ENCODE measurements at places on chromosomes 1 and 21. TPM values are rescaled to one million over a fixed set of nuclear protein-coding genes. Genes with fewer than 3 reads are reported as not detected.

The ZBTB37 gene
- 32.8 TPM for total RNA-seq

The HES5 gene
- 2.5 TPM for total RNA-seq

The GFI1 gene
- total RNA-seq, result 0.63 TPM

The A3GALT2 gene
- not detected for total RNA-seq

The TRIM17 gene
- 1.9 TPM for total RNA-seq

The MIB2 gene
- 20.9 TPM for total RNA-seq

The FOXO6 gene
- total RNA-seq, result 1.5 TPM

The CA14 gene
- total RNA-seq, result 0.37 TPM

The DISP3 gene
- total RNA-seq, result 0.16 TPM

The COL9A2 gene
- total RNA-seq, result 8.7 TPM

- DNase-seq, result no peak
Observed at GRCh38 chr1:153734396-153735089, 6.7 kb downstream of the INTS3 start.

DNA sequence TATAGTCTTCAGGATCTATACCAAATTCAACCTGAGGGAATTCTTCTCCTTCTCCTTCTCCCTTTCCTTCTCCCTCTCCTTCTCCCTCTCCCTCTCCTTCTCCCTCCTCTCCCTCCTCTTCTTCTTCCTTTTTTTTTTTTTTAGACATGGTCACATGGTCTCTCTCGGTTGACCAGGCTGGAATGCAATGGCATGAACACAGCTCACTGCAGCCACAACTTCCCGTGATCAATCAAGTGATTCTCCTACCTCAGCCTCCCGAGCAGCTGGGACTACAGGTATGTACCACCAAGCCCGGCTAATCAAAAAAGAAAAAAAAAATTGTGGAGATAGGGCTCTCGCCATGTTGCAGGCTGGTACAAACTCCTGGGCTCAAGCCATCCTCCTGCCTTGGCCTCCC, 51.5 kb downstream of the DNAI4 start:
- no peak for DNase-seq

GRCh38 chr1:155177918-155178281, 4.3 kb downstream of the TRIM46 start:
- no peak for DNase-seq

- DNase-seq, result no peak
Observed at GRCh38 chr21:19130379-19131028, 726.9 kb upstream of the TMPRSS15 start.

DNA sequence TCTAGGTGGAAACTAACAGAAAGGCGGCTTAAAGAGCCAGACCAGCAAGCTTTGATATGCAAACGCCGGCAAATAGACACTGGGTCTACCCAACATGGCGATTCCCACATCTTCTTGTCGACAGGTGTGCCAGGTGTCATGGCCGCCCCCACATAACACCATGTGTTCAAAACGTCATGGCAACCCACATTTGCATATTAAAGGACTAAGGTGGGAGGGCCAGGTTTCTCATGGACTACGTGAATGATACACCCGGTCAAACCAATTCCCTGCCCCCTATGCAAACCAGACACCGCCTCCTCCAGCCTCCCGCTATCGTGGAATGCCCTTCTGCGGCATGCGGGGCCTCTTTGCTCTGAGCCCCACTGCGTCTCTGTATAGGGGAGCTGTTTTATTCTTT, 41.3 kb downstream of the ICOSLG start:
- DNase-seq, result no peak

DNA sequence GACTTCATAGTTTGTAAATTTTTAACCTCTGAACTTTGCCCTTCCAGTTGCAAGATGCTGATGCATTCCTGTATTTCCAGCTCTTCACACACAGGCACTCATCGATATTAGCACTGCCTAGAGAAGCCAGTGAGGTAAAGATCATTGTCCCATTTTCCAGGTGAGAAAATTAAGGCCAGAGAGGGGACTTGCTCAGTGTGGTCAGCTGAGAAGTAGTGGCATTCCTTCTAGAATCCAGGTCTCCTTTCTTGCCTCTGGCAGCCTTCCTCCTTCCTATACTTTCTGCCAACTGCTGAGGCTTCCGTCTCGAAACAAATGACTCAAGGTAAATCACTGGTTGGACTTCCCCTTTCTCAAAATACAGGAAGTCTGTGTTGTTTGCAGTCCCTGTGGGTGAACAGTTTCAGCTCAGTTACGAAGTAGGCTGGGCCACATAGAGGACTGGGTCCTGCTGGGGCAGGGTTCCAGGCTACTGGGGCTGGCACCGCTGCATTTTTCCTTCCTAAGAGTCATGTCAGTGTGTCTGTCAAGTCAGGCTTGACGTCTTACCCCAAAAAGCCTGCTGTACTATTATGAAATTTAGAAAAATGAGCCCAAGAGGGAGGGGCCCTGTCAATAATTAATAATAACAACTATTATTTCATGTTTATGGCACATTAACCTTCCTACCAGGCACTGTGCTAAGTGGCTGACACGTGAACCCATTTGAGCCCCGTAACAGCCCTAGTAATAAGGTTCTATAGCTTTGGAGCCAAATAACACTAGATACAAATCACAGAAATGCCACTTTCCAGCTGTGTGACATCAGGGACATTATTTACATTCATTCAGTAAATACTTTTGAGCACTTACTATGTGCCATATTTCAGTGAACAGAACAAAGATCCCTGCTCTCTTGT, 16.6 kb upstream of the RNF19B start:
- no peak for DNase-seq

DNA sequence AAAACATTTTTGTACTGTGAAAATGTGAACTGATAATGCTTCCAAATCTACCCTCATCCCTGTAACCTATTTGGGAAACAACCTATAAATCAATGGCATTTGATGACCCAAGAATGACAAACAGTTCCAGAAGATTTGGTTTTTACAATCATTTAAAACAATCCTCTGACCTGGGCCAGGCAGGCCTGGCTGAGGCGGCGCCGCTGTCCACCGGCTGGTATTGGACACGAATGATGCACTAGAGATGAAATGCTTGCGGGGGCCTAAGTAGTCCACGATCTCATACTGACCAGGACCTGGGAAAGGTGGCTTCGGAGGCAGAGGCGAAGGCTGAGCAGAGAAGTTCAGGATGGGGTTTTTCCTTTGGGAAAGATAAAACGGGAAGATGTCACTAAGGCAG, 41.5 kb downstream of the GRHL3 start:
- no peak for DNase-seq

- no peak for DNase-seq
Observed at GRCh38 chr1:239255628-239256160, 130.7 kb upstream of the CHRM3 start.

DNA sequence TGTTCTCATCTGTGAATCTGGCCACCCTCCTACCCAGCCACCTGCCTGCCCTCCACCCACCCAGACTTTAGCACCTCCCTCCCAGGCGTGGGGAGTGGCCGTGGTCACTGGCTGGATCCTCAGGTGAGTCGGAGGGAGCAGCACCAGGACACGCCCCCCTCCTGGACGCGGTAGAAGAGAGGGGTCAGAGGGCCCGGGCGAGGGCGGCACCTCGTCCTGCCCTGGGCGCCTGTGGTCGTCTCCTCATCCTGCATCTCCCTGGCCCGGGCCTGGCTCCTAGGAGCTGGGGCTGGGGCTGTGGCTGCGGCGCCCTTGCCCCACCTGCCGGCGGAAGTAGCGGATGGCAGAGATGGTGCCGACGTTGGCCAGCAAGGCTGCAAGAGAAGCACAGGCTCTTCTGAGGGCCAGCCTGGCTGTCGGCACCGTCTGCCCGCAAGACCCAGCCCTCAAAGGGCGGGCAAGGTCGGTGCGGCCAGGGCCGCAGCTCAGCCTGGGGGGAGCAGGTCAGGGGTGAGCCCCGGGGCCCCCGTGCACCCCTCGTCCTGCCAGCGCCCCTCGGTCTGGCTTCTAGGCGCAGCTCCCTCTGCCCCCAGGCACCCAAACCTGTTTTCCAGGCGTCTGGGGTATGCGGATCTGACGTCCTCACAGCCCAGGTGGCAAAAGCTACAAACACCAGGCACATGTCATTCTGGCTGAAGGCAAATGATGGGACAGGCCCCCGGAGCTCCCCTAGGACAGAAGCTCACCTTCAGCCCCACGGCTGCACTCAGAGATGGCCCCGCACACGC, 5.8 kb downstream of the PERM1 start:
- DNase-seq, result peak; percentile 32

GRCh38 chr1:109112652-109113285, 1.1 kb upstream of the ELAPOR1 start:
- DNase-seq, result no peak

GRCh38 chr1:55490547-55490946, 275.4 kb upstream of the USP24 start:
- DNase-seq, result no peak

DNA sequence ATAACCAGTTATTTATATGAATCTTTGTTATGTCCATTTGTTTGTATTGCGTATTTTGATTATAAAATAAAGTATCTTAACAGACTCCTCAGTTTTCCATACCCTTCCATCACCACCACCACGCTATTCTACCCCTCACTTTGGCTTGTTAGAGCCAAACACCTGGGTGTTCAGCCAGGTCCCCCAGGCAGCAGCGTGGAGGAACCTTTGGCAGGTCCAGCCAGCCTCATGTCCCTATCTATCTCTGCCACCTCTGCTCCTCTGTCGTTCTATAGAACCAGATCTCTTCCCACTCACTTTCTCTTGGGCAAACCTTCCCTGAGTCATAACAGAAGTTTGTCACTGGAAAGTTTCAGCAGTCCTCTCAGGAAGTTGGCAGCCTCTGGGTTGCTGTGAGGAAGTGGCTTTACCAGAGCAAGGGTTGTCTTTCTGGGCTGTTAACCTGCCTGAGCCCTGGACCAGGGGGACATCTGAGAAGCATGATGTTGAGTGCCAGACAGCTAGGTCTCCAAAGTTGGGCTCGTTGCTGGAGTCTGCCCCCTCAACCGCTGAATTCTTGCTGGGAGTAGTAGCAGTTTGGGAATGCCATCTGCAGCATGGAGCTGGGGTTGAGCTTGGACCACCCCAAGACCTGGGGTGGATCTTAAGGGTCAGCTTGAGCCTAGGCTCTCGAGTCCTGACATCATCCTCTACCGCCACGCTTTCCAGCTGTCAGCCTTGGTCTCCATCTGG, 996 bp upstream of the SH3BGRL3 start:
- peak; percentile 32 for DNase-seq

- DNase-seq, result no peak
Observed at GRCh38 chr1:151692226-151692625, 24.4 kb downstream of the CELF3 start.

DNA sequence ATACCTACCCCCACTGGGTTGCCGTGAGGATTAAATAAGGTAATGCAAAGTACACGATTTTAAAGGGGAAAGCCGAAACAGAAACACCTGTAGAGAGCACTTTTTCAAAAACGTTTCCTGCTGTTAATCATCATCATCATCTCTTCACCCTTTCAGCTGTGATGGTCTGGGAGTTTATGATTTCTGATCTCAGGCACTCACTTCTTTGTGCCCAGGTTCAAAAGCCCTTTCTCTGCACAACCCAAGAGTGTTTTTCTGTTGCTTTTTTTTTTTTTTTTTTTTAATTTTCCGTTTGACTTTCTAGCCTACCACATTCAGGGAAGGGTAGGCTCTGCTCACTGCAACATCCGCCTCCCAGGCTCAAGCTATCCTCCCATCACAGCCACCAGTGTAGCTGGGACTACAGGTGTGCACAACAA, 936 bp upstream of the UBXN11 start:
- DNase-seq, result no peak

GRCh38 chr1:109901524-109902145, 9.0 kb upstream of the CSF1 start:
- DNase-seq, result no peak

DNA sequence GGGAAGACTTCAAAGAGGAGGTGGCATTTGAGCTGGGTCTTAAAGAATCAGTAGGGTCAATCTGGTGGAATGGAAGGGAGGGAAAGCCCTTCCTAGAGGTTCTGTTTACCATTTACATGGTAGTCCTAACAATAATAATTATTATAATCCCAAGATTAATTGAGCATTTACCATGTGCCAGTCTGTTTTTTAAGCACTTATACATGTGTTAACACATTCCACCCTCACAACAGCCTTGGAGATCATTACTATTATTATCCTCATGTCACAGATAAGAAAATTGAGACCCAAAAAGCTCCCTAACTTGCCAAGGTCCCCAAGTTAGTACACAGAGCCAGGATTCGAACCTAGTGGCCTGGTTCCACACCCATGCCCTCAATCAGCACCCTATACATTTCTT, 10.8 kb downstream of the GLIS1 start:
- DNase-seq, result no peak

GRCh38 chr1:101399222-101399621, 162.4 kb downstream of the S1PR1 start:
- DNase-seq, result no peak

DNA sequence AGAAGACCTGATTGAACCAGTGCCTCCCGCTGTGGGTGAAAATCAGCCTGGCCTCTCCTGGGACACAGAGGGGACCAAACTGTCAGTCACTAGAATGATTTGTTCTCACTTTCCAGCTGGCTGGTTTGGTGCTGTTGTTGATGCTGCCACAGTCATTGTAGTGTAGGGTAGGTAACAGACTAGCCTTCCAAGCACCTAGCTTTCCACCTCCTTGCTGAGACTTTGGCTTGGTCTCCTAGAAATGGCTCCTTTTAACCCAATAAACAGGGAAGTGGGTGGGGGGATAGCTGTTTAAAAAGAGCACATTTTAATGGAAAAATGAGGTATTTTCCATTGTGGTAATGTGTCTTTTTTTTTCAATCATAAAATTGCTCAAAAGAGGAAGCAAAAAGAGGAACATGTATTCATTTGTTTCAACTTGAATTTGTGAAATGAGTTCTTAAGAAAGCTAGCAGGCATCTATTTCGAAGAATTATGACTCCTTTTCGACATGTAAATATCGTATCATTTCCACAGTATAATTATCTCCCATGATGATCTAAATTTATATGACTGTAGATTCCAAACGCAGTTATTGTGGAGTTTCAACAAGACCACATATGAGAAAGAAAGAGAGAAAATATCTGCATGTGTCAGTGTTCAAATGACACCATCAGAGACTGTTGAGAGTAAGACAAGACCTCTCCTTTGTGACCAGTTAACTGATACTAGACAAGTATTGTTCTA, 190.1 kb downstream of the HLX start:
- no peak for DNase-seq

Measured in urinary bladder (tissue), 4 donors.